ENCODE measurements at places on chromosomes 1 and 21.

GRCh38 chr21:31948676-31949075 is 75.9 kb downstream of the HUNK start:
- DNase-seq = no peak

DNA sequence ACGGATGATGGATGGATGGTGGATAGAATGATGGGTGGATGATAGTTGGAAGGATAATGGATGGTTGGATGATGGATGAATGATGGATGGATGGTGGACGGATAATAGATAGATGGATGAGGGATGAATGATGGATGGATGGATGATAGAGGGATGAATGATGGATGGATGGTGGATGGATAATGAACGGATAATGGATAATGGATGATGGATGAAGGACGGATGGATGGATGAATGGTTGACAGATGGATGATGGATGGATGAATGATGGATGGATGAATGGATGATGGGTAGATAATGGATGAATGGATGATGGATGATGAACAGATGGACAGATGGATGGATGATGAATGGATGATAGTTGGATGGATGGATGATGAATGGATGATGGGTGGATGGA is 255.1 kb downstream of the NPHP4 start:
- no peak for DNase-seq

DNA sequence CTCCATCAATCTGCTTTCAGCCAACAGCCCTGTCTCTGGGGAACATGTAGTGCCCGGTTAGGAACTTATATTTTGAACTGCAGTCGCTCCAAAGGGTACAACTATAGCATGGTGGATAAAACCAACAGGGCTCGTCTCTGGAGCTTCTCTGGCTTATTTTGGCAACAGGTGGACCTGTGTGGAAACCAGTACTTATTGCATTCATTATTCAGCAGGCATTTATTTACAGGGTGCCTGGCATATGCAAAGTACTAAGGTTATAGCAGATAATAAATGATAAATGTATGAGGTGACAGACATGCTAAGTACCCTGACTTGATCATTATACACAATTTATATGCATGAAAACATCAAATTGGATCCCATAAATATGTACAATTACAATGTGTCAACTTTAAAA is 93.7 kb downstream of the RGS7 start:
- no peak for DNase-seq

DNA sequence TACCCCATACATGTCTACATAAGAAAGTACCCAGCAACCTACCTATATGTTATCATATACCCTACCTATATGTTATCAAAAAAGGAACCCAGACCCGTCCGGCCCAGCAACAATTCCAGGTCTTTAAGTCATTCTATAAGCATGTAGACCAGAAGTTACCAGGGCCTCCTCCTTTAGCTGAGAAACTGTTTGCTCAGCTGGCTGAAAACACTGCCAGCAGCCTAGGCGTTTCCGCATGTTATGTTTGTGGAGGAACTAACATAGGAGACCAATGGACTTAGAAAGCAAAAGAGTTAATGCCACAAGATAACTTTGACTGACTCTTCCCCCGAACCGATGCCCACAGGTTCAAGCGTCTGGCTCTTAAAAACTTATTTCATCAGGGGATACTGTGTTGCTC is 7.1 kb upstream of the ZNF678 start:
- no peak for DNase-seq

- no peak for DNase-seq
Observed at GRCh38 chr1:145720878-145721671, 1.8 kb downstream of the CD160 start.

GRCh38 chr1:229434005-229434640 is at the start of gene ACTA1:
TSS of gene ACTA1 (minus strand) at chr1:229434094. CDS start at chr1:229433115, 979 bp downstream.
- no peak for DNase-seq

DNA sequence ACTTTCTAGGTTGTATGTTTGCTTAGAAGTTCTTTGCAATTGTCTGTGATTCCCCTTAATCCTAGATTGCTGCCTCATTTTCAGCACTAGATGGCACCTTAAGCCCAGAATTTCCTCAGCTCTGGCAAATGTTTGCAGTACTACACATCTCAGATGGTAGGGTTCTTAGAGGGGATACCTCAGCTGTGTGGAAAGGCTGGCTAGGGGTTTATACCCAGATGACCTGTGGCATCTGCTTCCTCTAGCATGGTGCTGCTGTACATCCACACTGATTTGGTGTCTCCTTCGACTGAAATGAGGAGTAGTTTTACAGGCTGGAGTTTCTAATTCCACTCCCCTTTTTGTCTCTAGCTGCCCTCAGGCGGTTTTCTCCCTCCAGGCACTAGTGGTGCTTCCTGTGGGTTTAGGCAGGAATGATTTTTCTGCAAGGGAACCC is 23.5 kb downstream of the ASB17 start:
- no peak for DNase-seq

DNA sequence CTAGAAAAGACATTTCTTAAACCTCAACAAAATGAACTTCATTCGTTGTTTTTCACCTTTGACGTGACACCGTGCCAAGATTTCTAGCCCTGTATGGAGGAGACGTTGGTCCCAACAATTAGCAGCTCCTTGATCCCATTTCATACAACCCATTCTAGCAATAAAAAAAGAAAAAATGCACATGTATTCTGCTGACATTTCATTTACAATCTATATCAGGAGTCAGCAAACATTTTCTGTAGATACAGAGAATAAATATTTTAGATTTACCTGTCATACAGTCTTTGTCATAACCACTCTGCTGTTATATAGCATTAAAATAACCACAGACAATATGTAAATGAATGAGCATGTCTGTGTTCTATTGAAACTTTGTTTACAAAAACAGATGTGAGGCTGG is 7.0 kb upstream of the TAF1A start:
- DNase-seq = no peak

DNA sequence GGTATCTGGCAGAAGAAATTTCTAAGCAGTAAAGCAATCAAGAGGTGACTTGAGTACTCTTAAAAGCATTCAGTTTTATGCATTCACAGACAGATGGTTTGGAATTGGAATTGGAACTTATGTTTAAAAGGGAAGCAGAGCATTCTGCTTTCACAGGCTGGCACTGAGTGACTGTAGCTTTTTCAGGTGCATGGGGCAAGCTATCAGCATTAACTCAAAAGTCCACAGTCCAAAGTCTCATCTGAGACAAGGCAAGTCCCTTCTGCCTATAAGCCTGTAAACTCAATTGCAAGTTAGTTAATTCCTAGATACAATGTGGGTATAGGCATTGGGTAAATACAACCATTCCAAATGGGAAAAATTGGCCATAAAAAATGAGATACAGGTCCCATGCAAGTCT is 1620.3 kb downstream of the MRPL39 start:
- DNase-seq = no peak

- DNase-seq = no peak
Observed at GRCh38 chr1:152328801-152329391, 3.9 kb upstream of the FLG start.

DNA sequence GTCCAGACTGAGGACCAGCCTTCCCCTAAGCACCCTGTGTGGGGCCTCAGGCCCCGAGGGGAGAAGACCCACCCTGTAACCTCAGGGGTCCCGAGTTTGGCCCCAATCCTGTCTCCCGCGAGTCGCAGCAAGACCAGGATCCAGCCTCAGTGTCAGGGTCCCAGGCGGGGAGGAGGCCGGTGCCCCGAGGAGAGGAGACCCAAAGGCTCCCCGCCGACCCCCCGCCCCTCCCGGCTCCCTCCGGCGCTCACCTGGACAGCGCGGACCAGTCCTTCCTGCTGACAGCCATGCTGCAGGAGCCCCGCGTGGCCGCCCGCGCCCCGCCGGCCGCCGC is at the start of gene LAD1:
TSS of gene LAD1 (minus strand) at position 307 of the 334 bp plus-strand sequence. CDS start at position 289, 18 bp downstream.
- DNase-seq = no peak

DNA sequence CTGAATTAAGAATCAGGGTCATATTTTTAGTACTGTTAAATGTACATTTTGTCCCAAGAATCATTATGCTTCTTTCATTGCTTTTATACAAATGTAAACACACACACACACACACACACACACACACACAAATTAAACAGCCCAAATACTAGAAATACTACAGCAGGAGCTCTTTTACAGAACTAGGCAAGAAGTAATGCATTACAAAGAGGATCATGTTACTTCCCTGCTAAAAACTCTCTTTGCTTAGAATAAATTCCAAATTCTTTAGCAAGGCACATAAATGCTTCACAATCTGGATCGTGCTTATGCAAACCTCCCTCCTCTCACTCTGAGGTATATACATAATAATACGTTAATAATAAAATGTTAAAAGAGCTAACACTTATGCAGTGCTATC is 720.4 kb upstream of the ADGRL4 start:
- DNase-seq = no peak

- DNase-seq = no peak
Observed at GRCh38 chr1:208747979-208748378, 503.8 kb upstream of the PLXNA2 start.

GRCh38 chr1:174989536-174990220 is 10.1 kb upstream of the CACYBP start:
- no peak for DNase-seq

- peak; percentile 4 for DNase-seq
Observed at GRCh38 chr1:90074970-90075391, 80.1 kb downstream of the ZNF326 start.

- DNase-seq = no peak
Observed at GRCh38 chr1:109634771-109635750, 15.4 kb downstream of the AMPD2 start.

- no peak for DNase-seq
Observed at GRCh38 chr1:224542783-224543440, 73.2 kb upstream of the CNIH3 start.

- DNase-seq = no peak
Observed at GRCh38 chr1:27357281-27358037, 9.3 kb downstream of the MAP3K6 start.

GRCh38 chr1:81678779-81679178 is 122.0 kb upstream of the ADGRL2 start:
- DNase-seq = no peak

- DNase-seq = no peak
Observed at GRCh38 chr21:41289431-41289830, 27.2 kb upstream of the FAM3B start.

DNA sequence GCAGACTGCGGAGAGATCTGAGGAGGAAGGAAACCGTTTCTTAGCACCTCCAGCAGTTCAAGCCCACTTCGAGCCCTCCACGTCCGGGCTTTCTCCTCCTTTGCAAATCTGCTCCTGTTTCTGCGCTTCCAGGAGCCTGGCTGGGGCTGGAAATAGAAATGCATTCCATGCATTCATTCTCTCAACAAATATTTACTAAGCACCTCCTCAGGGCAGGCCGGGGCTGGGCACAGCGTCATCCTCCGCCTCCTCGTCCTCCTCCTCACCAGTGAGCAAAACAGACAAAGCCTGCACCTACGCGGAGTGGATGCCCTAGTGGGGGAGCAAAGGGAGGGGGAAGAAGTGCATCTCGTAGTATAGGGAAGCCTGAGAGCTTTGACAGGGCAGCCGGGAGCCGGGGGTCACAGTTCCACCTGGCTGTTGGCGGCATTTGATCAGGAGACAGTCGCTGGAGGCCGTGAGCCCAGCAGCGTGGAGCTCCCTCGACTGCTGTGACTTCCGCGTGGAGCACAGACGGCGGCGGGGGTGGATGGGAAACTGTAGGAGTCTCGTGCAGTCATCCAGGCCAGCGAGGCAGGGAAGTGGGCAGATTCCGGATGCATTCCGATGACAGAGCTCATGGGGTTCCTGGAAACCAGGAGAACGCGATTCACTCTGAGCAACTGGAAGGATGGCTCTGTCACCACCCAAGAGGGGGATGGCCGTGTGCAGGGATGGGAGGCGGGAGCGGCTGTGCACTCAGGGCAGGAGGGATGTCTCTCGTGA is 93.5 kb downstream of the SIK1 start:
- DNase-seq = no peak

DNA sequence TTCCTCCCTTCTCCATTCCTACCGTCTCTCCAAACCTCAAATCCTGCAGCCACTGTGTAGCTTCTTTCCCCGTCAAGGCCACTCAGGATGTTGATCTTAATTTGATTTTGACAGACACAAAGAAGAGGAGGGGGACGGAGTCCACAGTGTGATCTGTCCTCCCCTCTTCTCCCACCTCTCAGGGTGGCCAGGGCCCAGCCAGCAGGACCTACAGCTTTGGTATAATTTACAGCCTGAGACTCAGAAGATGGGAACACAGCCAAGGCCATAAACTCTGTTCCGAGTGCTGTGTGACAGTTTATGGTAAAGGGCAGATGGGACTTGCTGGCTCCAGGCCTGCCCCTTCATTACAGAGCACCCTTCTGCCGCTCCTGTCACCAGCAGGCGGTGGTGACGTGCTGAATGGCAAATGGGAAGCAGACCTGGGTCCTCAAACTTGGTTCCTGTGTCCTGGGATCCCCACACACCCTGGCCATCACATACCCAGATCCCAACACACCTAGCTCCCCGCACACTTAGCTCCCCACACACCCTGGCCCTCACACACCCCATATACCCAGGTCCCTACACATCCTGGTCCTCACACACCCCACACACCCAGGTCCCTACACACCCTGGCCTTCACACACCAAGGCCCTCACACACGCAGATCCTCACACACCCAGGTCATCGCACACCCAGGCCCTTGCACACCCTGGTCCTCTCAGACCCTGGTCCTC is 71.6 kb downstream of the CD2 start:
- DNase-seq = peak; percentile 58

- DNase-seq = no peak
Observed at GRCh38 chr1:90957497-90957896, 64.3 kb downstream of the ZNF644 start.

- DNase-seq = no peak
Observed at GRCh38 chr1:244849189-244849866, 13.9 kb downstream of the COX20 start.

GRCh38 chr1:61087571-61087970 is 5.2 kb downstream of the NFIA start:
- DNase-seq = no peak

DNA sequence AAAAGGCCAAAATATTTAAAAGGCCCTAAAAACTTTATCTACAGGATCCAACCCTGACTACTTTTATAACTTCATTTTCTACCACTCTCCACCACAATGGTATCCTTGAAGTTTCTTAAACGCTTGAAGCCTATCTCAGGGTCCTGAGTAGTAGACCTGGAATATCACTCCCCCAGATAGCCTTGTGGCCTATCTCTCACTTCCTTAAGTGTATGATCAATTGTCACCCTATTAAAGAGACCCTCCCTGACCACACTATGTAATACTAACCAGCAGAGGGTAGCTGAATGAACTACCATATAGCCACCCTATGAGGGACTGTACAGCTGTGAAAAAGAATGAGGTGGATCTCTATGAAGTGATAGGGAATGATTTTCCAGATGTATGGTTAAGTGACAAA is 5.6 kb downstream of the CD58 start:
- no peak for DNase-seq

- no peak for DNase-seq
Observed at GRCh38 chr1:67939186-67939743, 106.0 kb upstream of the GNG12 start.

- no peak for DNase-seq
Observed at GRCh38 chr1:77831976-77832711, 52.7 kb downstream of the MIGA1 start.

- DNase-seq = no peak
Observed at GRCh38 chr1:27098431-27099134, 56.3 kb downstream of the SLC9A1 start.

GRCh38 chr1:173415490-173415889 is 61.6 kb upstream of the PRDX6 start:
- no peak for DNase-seq
